DMS79 (cell line): ENCODE measurements at places on chromosomes 13 and 19.

DNA sequence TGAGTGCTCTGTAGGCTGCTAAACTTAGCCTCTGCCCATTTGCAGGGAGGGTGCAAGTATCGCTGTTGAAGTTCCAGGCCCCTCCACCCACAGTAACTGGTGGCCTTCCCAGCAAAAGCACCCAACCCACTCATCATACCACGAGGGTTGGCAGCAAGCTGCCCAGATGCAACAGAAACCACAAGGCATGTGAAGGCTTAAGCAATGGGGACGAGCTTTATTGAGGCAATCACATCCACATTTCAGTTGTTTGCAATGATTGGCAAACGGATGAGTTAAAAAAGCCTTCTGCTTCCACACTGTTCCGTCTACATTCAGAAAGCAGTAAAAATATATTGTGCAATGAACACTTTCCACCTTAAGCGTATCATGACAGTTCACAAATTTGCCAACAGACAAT lies 10.3 kb downstream of the GJB6 start:
- no peak for DNase-seq

DNA sequence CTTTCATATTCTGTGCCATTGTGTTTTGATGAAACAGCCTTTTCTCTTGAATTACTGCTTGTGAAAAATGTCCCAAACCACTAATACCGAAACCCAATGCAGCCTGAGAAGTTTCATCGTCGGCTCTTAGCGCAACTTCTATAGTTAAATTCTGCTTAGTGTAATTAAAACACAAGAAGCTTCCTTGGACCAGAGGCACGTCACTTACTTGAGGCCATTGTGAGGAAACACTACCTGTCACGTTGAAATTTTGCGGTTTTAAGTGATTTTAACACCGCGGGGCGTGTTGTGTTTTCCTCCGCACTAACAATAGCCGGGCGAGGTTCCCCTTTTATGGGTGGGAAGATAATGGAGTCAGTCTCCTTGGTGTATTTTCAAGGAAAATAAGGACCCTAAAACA lies 70.9 kb downstream of the GGACT start:
- DNase-seq = no peak

DNA sequence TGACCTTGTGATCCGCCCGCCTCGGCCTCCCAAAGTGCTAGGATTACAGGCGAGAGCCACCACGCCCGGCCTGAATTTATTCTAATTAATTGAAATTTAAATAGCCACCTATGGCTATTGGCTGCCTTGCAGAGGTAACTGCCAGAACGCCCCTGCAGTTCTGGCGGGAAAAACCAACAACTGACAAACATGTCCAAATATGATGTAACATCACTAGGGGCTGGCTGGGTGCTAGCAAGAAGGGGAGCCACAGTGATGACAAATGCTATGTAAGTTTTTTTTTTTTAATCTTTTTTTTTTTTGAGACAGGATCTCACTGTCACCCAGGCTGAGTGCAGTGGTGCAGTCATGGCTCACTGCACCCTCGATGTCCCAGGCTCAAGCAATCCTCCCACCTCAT lies 12.9 kb downstream of the ZSWIM9 start:
- no peak for DNase-seq

DNA sequence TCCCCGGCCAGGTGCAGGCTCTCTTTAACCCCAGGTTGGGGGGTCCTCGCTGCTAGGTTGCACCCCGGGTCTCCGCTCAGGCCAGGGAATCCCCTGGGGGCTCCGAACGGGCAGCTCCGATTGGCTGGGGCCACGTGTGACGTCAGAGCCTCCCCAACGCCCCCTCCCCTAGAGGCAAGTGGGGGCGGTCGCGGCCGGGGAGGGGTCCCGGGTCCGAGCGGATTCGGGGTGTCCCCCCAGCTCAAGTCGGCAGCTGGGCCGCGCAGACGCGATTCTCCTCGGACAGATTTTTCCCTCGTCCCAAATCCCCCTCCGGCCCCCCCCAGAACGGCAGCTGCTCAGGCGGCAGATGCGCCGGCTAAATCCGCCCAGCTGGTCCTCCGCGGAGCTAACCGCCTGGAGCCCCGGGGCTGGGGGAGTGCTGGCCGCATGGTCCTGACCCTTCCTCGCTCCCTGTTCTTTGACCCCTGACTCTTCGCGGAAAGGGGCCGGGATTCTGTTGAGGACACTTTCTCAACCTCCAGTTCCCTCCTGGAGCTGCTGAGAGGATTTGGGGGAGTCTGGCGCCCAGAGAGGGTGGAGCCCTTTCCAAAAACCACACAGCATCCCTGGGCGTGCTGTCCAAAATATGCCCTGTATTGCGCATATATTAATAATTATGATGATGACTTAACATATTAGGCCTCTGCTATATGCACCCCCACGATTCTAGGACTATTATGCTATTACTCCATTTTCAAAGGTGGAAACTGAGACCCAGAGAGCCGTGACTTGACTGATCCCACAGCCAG lies 25.4 kb upstream of the SEMA6B start:
- DNase-seq = no peak

GRCh38 chr13:84951128-84951527 lies 848.1 kb downstream of the SLITRK6 start:
- no peak for DNase-seq

DNA sequence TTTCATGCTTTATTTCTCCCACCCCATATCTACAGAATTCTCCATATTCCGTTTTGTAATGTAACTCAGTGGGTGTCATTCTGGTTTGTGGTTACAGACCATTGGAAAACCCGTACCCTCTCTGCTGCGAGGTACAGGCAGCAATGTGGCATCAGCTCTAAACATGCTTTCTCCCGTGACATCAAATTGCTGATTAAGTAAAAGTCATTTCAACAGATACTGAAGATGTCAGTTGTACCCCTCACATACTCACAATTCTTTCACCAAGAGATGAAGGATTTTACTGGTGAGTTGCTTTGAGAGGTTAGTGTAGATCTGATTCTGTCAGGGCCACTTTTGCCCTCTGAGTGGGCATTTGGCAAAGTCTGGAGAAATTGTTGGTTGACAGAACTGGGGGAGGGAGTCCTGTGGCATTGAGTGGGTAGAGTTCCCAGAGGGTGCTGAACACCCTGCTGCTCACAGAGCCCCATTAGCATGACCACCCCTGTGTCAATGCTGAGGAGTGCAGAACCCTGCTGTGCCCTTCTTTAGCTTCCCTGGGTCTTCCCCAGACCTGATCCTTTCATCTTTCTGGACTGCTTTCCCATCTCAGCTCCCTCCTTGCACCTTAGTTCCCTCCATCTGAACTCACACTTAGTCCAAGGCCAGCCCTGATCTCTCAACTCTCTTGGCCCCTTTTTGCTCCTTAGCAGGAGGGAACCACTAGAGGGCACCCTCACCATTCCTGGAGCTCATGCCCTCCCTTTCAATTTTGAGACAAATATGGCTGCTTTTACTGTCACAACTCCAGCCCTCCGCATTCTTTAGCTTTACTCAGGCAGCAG lies 39.9 kb upstream of the CEACAM8 start:
- DNase-seq = no peak

DNA sequence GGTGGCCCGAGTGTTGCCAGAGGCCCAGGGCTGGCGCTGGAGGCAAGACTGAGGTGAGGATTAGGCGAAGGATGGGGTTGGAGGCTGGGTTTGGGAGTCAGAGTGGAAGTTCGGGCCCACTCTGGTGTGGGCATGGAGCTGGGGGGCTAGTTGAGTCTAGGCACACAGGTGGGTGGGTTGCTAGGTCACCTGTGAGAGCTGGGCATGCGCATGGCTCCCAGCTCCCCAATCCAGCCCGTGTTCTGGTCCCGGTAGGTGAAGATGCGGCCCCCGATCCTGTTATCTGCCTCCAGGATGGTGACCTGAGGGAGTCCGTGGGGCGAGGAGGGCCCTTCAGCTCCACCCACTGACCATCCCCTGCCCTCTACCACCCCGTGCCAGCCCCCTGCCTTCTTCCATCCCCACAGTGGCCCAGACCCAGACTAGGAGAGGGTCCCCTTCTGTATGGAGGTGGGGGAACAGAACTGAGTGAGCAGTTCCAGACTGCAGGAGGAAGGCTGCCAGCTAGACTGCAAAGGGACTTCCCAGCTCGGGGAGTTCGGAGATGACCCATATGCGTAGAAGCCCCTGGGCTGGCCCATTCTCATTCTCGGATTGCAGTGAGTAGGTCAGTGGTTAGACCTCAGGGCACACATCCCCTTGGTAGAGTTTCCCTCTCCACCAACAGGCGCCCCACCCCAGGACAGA lies 1.7 kb downstream of the IL4I1 start:
- DNase-seq = no peak

DNA sequence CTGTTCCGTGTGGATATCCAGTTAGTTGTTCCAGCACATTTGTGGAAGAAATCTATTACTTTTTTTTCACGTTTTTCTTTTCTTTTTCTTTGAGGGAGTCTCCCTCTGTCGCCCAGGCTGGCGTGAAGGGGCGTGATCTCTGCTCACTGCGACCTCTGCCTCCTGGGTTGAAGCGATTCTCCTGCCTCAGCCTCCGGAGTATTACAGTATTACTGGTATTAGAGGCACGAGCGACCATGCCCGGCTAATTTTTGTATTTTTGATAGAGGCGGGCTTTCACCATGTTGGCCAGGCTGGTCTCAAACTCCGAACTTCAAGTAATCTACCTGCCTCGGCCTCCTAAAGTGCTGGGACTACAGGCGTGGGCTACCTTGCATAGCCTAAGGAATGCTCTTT lies 43.6 kb downstream of the ZNF611 start:
- no peak for DNase-seq

GRCh38 chr13:97497400-97497799 lies 63.4 kb downstream of the RAP2A start:
- no peak for DNase-seq

DNA sequence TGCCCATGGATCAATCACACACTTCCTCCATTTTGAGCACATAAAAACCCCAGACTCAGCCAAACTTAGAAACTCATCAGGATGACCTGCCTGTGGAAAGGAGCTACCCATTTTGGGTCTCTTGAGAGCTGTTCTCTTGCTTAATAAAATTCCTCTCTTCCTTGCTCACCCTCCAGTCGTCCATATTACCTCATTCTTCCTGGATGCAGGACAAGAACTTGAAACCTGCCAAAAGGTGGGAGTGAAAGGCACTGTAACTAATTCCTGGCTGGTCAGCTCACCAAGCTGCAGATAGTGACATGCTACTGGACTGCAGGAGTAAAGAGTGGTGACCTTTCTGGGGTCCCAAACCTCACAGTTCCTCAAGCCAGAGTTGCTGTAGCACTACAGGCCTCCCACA lies 20.2 kb downstream of the LIG4 start:
- DNase-seq = no peak
